ENCODE measurements at places on chromosomes 4 and X. TPM values are rescaled to one million over a fixed set of nuclear protein-coding genes. Genes with fewer than 3 reads are reported as not detected.

The CT45A10 gene
- 0.29 TPM for total RNA-seq

The NCAPG gene
- 30.1 TPM for total RNA-seq

The KLHL13 gene
- total RNA-seq, result 0.39 TPM

The PSAPL1 gene
- total RNA-seq, result 0.09 TPM

The LUZP4 gene
- not detected for total RNA-seq

The DDX60 gene
- total RNA-seq, result 1.5 TPM
